CD14-positive monocyte (primary cell): ENCODE measurements at places on chromosomes 16 and 17.

DNA sequence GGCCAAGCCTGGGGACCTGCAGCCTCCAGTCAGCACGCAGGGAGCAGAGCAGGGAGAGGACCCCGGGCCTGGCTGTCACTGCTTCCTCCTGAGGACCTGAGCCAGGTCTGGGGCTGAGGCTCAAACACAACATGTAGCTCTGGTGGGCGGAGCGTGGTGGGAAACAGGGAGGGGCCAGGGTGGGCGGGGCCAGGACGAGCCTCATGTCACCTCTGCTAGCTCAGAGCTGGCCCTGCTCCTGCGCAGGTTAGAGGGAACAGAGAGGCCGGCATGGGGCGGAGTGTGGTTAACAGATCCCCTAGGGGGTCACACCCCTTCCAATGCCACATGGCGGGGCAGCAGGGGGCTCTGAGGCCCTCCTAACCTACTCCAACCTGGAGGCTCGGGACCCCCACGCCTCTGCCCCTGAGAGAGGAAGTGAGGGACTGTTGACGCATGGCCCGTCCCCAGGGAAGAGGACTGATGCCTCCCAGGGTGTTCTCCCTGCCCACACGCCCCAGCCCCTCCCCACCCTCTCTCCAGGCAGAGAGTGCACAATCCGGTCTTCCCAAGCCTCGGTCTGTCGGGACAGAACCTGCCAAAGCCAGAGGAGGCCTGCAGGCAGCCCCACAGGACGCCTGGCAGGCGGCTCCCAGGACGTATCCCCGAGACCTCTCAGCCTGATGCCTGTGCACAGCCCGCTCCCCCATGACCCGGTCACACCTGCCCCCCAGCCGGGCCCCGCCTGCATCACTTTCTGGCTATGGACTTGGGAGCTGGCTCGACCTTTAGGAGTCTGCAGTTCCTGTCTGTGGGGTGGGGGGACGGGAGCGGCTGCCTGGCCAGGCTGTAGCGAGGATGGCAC lies 15.2 kb downstream of the PIEZO1 start:
- no peak for DNase-seq

- peak; percentile 47 for DNase-seq
Observed at GRCh38 chr17:34420254-34420766, 57.3 kb upstream of the CCL1 start.

- no peak for DNase-seq
Observed at GRCh38 chr17:14805348-14805747, 459.8 kb downstream of the PMP22 start.

DNA sequence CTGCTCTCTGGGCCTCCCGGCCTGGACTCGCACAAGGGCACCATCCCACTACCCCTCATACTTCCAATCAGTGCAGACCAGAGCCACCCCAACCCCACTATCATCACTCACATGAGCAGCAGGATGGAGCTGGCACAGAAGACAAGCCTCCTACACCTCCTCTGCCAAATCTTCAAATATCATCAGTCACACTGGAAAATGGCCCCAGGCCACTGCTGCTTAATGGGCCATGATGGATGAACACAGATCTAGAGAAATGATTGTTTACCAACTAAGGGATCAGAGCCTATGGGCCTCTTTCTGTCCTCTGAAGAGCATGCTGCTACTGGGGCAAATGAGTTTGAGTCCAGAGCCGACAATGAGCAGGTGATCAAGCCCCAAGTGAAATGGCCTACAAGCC lies 165.5 kb downstream of the GRIN2A start:
- no peak for DNase-seq

DNA sequence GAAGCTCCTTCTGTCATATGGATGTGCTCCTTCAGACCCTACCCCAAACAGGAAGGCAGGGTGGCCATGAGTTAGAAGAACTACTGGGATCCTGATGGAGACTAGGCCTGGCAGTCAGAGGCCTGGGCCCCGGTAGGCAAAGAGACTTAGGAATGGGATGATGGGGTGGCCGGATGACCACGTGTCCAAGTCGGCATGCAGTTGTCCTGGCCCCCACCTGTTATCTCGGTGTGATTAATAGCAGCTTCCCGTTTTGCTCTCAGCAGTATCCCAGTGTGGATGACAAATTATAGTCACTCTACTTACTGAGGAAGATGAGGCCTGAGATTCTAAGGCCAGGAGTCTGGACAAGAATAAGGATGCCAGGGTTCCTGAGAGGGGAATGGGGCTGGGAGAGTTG lies 1.5 kb downstream of the TNFSF12 start:
- DNase-seq = no peak

- no peak for DNase-seq
Observed at GRCh38 chr17:67244431-67245072, 444 bp downstream of the HELZ start.

DNA sequence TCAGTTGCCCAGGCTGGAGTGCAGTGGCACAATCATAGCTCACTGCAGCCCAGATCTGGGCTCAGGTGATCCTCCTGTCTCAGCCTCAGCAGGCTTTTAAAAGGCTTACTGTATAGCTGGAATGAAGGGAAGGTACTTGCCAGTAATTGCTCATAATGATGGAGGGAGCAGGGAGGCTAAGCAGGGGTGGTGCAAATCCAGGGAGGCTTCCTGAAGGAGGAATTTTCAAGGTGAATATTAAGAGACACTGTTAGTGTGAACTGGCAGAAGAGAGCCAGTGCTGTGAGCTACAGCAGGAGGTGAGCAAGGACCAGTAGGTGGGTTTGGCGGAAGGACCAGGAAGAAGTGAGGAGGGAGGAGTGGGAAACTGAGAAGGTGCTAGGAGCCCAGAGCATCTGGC lies 24.7 kb downstream of the CRHR1 start:
- DNase-seq = no peak

DNA sequence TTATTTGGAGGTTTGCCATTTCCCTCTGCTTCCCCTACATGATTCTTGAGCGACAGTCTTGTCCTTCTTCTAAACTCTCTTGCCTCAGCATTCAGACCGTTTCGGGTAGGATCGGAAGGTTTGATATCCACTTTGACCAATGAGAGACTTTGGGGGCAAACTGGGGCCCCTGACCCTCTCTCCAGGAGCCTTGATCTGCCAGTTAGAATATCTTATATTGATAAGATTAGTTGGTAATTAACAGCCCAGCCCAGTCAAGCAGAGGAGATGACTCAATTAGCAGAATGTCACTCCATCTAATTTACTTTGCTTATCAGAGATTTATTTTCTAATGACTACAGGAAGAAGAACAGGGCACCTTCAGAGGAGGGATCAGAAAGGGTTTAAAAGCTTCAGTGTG lies 532.8 kb downstream of the XYLT1 start:
- DNase-seq = no peak

- no peak for DNase-seq
Observed at GRCh38 chr17:81027591-81028505, 7.1 kb upstream of the BAIAP2 start.

DNA sequence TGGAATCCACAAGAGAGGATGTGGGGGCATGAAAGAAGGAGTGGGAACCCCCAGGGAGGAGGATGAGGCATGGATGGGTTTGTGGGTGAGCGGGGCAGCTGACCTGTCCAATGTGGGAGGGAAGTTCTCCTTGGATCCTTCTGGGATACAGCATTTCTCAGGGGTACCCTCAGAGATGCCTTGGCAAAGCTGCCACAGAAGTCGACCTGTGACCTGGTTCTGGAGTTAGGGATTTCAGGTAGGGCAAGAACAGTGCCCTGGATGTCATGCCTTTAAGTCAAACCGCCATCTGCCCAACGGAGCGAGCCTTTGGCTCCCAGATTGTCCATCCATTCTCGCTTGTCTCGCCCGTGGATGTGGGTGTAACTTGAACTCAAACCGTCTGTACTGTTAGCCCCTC lies 30.0 kb downstream of the WSCD1 start:
- DNase-seq = no peak

GRCh38 chr16:67163164-67163998 lies 1.2 kb upstream of the HSF4 start:
- peak; percentile 43 for DNase-seq

DNA sequence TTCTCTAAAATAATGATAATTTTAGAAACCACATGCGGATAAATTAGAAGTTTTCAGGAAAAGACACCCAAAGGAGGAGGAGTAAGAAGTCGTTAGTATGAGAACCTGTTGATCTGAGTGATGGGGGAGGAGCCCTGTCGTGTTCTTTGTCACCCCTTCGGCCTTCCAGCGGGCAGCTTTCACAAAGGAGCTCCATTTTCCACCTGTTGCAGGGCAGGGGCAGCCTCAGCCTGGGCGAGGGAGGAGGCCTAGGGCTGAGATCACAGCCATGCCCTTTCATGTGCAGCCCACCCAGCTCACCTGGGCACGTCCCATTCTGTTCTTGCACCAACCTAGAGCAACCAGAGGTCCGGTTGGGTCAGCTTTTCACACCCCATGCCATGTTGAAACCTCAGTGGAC lies 5.3 kb downstream of the DUSP14 start:
- no peak for DNase-seq

GRCh38 chr16:17083628-17084027 lies 387.1 kb downstream of the XYLT1 start:
- DNase-seq = no peak

DNA sequence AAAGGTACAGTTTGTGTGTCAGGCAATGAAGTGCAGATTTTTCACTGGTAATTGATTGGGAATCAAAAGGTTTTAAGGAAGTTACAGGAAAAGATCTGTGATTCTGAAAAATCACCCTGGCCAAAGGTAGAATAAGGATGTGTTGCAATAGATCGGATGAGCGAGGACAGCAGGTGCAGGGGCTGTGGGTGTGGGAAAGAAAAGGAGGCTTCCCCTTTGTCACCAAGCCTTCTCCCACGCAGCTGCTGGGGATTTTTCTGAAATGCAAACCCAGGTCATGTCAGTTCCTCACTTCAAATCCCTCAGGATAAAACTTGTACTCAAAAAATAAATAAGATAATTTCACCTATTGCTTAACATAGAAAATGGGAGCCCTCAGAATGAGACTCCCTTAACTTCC lies 47.9 kb upstream of the ARHGAP17 start:
- DNase-seq = no peak

DNA sequence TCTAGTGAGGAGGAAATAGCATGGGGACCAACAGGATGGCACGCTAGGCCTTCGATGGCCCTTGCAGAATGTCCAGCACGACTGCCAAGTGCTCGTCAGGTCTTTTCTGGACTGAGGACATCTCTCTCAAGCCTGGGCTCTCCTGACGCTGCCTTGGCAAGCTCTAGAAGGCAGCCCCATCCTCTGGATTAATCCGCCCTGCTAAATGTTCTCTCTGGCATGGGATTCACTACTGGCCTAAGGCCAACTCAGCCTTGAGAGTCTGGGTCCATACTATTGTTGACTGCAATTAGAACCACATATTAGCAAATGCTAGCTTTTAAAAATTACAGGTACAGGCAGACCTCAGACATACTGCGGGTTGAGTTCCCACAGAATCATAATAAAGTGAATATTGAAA lies 2.5 kb upstream of the CEP295NL start:
- DNase-seq = no peak

GRCh38 chr16:4917117-4917516 lies 19.8 kb downstream of the PPL start:
- no peak for DNase-seq

DNA sequence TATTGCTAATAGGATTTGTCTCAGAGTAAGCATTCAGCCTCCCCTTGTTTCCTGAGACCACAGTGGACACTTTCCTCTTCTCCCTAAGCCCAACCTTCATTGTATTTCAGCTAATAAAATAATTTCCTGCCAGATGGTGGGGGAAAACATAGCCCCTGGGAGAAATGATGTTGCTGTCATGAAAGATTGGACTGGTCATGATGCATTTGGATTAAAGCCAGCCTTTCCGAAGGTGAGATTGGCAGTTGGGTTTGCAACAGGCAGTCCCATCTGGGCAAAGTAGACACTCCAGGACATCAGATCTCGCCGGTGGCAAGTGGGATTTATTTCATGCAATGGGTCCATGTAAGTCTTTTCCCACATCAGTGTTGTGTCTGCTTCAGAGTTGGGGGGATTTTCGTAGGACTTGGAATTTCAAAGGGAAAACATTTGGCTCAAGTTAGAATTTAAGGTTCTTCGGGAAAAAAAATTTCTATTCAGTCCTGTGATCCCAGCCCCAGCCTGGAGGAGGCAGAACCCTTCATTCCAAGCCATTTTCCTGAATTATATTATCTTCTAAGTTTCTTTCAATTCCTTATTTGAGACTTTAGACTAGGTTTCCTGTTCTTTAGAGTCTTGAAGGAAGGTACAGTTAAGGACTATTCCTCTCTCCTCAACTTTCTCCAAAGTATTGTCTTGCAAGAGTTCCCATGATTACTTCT lies 391.7 kb downstream of the XYLT1 start:
- no peak for DNase-seq

DNA sequence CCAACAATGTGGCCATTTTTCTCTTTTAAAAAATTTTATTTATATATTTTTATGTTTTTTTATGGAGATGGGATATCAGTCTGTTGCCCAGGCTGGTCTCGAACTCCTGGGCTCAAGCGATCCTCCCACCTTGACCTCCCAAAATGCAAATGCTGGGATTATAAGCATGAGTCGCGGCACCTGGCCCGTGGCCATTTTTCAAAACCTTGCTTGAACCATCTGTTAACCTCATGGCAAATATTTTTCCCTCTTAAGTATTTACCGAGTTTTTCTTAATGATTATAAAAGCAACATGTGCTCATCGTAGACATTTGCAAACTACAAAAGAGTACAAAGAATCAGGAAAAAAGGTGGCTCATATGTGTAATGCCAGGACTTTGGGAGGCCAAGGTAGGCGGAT lies 127.6 kb downstream of the ABCC6 start:
- no peak for DNase-seq

DNA sequence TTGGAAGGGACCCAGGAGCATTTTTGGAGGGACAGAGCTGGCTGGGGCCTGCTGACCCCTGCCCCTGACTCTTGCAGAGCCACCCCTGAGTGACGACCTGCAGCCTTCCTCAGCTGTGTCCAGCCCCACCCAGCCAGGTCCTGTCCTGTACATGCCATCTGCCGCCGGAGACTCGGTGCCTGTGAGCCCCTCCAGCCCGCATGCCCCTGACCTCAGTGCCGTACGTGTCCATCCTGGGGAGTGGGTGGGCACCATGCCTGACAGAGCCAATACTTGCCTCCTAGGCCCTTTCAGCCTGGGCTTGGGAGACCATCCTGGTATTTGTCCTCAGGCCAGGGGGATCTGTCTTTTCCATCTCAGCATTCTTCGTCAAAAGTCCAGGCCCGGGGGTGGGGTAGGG lies 27.5 kb downstream of the UNC13D start:
- DNase-seq = peak; percentile 2

GRCh38 chr17:67050066-67050465 lies 5.7 kb downstream of the CACNG1 start:
- DNase-seq = no peak

DNA sequence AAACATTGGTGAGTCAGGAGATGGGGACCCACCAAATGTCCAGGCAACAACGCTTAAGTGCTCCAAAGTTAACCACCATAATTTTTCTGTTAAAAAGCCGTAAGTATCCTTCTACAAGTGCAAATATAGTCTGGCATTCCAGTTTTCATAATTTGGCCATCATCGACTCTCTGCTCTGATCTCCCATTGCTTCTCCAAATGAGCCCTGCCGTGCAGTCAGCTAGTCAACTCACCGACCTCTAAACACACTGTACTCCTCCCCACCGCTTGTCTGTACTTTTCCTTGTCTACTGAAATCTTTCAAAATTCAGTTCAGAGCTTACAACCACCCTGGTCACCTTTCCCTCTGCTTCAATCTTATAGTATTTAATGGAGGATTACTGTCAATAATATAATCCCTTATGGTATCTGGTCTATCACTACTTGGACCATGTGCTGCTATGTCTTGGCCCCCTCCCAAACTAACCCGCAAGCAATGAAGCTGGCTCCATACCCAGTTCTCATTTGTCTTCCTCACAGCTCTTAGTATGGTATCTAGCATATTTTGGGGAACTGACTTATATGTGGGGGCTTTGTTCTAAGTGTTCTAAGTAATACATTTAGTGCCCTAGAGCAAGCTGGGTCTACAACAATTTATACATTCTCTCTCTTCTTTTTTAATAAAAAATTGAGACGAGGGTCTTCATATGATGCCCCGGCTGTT lies 52.7 kb upstream of the SLC25A19 start:
- DNase-seq = no peak
